ENCODE measurements at places on chromosomes 1 and 21.

GRCh38 chr1:201400212-201400851, 1.2 kb upstream of the LAD1 start:
- no peak for DNase-seq

DNA sequence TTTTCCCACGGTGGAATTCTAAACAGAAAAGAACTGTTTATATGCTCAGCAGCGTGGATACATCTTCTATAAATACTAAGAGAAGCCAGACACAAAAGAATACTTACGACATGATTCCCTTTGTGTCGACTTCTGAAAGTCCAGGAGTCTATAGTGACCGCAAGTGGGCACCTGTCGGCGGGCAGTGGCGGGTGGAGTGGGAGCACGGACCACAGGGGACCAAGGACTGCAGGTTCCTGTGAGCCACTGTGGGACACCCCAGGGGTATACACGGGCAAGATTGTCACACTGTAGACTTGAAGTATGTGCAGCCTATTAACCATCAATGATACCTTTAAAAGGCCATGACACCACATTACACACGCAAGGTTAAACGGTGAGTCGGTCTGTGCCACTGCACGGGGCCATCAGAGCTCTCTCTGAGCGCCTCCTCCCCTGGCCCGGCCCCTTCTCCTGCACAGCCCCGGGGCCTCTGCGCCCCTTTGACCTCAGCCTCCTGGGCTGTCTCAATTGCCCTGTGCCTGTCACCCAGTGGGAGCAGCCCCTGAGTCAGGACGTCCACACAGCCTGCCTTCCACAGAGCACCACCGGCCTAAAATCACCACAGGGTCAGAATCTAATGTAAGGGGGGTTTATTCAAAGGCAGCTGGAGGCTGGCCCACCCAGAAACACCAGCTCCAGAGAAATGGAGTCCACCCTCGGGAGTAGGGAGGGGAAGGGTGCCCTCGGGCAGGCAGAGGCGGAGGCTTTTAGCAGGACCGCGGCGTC, 90.0 kb upstream of the COL6A1 start:
- no peak for DNase-seq

DNA sequence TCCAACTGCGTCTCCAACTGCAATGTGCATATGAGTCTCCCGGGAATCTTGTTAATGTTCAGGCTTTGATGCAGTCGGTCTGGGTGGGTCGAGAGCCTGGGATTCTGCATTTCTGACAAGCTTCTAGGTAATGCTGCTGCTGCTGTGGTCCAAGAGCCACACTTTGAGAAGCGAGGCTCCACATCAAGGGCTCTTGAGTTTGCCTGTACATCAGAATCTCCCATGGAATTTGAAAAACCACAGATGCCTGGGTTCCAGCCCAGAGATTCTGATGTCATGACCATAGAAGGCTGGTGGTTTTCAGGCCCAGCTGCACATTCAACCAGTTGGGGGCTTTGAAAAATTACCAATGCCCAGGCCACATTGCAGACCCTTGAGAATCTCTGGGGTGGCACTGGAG, 93.9 kb upstream of the TARDBP start:
- DNase-seq: no peak

- DNase-seq: no peak
Observed at GRCh38 chr1:43925846-43926245, 7.8 kb upstream of the ARTN start.
